ENCODE measurements at places on chromosomes 3 and 15.

DNA sequence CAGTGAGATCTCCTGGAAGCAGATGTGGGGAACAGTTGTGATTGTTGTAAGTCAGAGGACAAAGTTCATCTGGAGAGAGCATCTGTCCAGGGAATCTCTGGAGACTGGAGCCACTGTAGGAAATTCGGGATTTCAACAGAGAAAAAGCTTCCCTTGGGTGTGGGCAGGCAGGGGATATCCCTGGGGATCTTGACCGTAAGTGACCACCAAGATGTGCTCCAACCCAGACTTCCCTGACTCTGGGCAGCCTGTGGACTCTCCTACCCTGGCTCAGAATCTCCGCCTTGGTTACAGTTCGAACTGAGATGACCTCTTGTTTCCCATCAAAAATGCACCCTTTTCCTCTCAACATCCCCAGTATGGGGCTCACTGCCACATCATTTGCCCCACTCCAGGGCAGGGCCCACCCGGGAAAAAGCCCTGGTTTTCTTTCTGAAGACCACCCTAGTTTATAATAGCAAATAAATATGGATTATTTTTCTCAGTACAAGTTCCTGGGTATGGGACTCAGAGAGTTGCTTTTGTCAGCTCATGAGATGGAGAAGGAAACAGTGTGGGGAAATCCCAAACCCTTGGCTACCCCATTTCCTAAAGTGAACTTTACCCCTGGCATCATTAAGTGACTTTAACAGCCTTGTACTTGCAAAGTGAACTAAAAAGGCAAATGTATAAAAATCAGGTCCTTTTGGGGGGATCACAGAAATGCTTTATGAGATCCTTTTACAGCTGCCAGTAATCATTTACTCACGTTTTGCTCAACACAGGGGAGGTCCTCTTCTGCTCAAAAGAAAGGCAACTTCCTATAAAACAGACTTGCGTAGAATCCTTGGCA, 89.9 kb downstream of the CCNL1 start:
- DNase-seq = no peak

- DNase-seq = no peak
Observed at GRCh38 chr15:56891852-56892440, 26.5 kb upstream of the TCF12 start.

DNA sequence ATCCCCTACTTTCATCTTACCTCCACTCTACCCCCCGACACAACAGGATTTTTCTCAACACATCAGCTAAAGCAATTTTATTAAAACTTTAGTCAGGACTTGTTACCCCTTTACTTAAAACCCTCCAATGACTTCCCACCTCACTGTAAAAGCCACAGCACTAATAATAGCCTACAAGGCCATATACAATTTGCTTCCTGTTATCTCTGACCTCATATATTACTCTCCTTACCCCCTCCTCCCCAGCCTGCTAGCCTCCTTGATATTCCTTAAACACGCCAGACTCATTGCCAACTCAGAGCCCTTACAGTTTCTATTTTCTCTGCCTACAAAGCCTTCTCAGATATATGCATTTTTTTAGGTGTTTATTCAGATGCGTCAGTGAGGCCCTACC, 54.4 kb downstream of the DCUN1D1 start:
- DNase-seq = no peak

GRCh38 chr3:194121891-194122631, 13.9 kb upstream of the HES1 start:
- no peak for DNase-seq

DNA sequence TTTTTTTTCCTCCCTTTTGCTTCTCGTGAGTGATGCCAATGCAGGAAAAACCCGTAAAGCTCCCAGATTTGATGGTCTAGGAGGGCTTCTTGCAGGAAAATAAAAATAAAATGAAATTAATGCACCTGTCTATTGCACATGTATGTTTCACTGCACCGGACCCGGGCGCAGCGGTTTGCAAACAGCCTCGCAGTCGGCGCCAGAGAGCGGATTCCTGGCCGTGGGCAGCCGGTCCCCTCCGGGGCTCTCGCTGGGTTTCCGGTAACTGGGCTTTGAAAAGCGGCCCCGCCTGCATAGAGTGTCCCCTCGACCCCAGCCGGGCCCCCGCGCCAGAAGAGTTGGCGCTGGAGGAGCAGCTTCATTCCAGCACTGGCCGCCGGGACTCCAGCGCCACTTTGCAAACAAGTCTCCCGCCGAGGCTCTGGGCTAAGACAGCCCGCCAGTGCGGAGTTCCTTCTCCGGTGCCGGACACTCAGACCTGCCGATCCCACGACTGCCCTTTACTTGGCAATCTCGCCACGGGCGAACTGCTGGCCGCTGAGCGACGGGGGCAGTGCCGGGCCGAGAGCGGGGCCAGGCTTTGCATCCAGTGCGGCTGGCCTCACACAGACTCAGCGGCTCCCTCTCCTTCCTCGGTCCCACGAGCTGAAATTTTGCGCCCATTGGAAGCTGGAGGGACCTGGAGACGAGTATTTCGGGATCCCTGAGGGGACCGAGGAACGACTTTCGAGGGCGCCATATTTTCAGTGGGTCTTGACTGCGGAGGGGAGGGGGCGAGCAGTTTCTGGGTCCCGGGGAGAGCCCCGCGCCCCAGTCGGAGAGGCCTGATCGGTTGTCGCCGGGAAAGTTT, 225.9 kb upstream of the C2CD4B start:
- DNase-seq = peak; percentile 7

- DNase-seq = peak; percentile 48
Observed at GRCh38 chr3:57100046-57100695, 39.7 kb downstream of the SPATA12 start.

DNA sequence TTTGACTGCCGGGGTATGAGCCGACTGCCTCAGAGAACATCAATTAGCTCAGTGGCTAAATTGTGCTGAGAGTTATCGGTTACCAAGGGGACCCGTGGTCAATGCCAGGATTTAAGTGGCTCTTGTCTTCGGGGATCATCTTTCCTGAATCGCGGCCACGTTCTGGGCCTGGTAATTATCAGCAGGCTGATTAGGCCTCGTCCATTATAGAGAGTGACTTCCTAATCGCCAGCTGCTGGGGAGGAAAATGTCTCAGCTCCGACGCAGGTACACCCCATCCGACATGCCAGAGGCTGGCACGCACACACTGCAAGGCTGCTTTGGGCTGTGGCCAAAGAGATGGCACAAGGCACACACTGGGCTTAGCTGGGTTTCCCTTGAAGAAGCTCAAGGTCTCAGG, 10.6 kb downstream of the TRH start:
- DNase-seq = no peak

- DNase-seq = no peak
Observed at GRCh38 chr3:127336101-127336500, 48.3 kb upstream of the PRR20G start.

- no peak for DNase-seq
Observed at GRCh38 chr3:93867425-93867824, 106.3 kb downstream of the PROS1 start.

DNA sequence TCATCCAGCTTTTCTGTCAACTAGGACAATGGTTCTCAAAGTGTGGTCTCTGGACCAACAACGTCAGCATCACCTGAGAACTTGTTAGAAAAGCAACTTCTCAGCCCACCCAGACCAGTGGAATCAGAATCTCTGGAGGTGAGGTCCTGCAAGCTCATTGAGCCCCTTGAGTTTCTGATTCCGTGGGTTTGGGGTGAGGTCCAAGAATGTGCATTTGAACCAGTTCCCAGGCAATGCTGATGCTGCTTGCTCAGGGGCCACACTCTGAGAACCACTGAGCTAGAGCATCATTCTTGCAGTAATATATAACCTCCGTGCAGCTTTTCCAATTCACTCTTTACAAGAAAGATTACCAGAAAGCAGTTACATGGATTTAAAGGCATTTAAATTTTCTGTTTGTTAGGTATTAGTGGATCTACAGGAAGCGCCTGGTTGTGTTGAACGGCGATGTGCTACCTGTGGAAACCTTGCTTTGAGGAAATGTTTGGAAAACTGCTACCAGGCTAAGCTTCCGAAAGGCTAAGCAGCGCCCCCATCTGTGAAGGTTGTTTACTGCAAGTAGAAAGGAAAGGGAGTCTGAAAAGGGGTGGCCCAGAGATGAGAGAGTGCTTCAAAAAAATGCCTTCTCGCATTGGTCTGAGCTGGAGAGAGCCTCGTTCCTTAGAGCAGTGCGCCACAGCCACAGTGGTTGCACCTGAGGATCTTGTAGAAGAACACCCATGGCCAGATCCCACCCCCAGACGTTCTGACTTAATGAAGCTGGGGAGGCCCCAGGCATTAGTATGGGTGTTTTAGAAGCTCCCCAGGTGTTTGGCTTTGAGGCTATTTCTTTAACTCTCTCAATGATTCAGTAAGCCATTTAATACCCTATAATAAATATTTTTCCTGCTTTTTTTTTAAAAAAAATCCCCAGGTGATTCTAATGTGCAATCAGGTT, 50.0 kb downstream of the RLBP1 start:
- peak; percentile 18 for DNase-seq

GRCh38 chr15:67542420-67543347, at the start of gene MAP2K5:
Gene MAP2K5 (plus strand): TSS chr15:67542703. CDS start chr15:67543336, 633 bp downstream.
- peak; percentile 76 for DNase-seq

GRCh38 chr15:45402955-45403877, 24.9 kb upstream of the GATM start:
- DNase-seq = peak; percentile 5
